SJSA1 (cell line): ENCODE measurements at places on chromosomes 2 and 18.

DNA sequence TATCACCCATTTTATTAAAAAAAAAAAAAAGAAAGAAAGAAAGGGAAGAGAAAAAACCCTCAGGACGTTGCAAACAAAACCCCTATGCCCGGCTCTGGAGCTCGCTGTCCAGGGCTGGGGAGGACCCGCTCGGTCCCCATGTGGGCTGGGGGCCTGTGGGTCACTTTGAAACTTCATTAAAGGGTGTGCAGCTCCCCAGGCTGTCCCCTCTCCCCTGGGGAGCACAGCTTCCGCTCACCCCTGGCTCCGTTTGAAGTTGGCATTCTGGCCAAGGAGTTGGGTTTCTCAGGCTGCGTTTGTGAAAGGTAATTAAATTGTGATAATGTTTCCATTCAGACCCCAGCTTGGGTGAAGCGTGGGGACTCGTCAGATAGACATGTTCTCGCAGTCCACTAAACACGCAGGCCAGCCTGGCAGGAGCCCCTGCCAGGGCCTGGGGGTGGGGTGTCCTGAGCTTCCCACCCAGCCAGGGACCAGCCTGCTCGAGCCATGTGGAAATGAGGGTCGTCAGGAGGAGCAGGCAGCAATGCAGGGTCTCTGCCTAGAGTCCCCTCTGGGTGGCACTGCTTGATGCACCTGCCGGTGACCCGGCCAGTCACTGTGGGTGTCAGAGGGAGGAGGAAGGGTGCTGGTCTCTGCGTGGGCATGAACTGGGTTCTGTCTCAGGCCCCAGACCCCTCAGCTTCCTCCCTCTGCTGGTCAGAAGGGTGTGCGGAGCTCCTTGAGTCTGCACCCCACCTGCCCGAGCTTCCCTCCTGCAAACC is 166.2 kb downstream of the INHBB start:
- no peak for DNase-seq

GRCh38 chr2:61634512-61634911 is 96.4 kb upstream of the XPO1 start:
- DNase-seq = no peak

GRCh38 chr2:128322715-128323554 is 4.3 kb upstream of the HS6ST1 start:
- DNase-seq = no peak

DNA sequence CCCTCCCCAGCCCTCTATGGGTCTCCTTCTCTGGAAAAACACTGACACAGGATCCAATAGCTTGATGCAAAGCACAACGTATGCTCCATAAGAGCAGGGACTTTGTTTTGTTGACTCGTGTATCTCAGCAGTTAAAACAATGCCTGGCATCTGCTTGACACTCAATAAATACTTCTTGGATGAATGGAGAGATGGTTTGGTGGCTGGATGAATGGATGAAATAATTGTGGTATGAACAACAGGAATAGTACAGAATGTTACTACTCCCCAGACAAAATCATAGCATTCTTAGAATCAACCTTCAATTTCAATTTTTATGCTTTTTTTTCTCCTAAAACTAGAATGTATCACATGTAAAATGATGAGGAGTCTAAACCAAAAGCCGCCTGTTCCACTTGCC is 57.4 kb downstream of the KCNE4 start:
- DNase-seq = peak; percentile 61

- DNase-seq = no peak
Observed at GRCh38 chr2:111155610-111156009, 34.9 kb downstream of the BCL2L11 start.
